ENCODE measurements at places on chromosomes 6 and 20.
A peak's percentile ranks its signal among the peaks of the same experiment; 100 is the strongest.

DNA sequence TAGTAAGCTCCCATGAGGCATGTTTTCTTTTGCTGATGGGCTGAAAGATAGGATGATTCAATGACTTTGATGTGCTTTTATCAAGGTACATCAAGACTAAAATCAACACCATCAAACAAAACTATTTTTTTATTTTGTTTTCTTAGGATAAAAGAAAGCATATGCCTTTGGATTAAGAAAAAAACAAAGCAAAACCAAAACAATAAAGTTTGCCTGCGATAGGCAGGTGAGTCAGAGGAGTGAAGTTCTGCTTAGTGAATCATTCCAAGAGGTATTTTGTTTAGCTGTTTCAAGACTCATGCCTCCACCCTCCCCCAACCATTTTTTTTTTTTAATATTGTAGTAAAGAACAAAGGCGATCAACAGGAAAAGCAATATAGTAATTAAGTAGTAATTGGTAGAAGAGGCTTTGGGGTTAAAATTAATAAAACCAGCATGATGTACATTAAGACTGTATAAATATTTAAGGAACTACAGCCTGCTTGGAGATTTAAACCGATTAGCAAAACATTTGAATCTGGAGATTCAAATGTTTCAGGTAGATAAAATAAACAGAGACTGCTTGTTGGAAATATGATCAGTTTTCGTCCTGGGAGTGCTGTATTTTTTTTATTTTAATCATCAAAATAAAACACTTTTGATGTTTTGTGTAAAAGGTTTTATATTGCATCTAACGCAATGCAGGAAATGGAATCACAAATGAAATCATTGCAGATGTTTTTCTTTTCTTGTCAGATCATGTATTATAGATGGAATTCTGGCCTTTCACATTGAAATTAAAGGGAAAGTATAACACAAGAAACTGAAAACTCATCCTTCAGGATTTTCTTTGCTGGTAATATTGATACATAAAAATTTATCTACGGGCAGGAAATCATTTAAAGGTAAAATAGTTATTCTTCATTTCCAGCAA lies 482.3 kb upstream of the MANEA start:
- DNase-seq, result no peak

DNA sequence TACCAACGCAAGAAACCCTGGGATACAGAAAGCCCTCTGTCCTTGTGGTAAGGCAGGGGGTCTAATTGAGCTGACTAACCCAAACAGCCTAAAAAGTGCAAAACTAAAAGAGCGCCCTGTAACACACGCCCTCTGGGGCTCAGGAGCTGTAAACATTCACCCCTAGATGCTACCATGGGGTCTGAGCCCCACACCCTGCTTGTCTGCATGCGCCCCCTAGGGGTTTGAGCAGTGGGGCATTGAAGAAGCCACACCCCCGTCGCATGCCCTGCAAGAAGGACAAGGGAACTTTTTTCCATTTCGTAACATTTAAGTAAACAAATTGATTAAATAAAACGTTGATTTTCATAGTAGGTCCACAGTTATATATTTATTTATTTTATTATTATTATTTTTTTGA lies 616.9 kb upstream of the MAN1A1 start:
- peak; percentile 25 for DNase-seq

DNA sequence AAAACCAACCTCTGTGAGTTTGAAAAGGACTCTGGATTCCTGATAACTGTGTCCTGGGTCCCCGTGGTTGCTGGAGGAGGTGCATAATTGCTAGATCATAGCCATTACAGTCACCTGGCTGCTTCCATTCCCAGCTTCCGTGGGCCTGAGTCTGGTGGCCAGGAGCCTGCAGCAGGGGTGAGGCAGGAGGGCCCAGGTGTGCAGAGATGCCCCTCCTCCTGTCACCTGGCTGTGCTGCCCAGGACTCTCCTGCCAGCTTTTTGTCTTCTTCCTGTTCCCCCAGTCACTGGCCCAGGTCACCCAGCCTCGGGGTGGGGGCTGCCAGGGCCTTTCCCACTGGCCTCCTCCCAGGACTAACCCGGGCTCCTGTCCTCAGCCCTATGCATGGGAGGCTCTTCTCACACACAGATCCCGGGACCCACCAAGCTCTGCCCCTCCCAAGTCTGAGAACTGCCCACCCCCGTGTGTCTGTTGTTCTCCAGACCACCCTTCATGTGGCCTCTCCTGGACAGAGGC lies 30.0 kb downstream of the RAET1L start:
- DNase-seq, result no peak

DNA sequence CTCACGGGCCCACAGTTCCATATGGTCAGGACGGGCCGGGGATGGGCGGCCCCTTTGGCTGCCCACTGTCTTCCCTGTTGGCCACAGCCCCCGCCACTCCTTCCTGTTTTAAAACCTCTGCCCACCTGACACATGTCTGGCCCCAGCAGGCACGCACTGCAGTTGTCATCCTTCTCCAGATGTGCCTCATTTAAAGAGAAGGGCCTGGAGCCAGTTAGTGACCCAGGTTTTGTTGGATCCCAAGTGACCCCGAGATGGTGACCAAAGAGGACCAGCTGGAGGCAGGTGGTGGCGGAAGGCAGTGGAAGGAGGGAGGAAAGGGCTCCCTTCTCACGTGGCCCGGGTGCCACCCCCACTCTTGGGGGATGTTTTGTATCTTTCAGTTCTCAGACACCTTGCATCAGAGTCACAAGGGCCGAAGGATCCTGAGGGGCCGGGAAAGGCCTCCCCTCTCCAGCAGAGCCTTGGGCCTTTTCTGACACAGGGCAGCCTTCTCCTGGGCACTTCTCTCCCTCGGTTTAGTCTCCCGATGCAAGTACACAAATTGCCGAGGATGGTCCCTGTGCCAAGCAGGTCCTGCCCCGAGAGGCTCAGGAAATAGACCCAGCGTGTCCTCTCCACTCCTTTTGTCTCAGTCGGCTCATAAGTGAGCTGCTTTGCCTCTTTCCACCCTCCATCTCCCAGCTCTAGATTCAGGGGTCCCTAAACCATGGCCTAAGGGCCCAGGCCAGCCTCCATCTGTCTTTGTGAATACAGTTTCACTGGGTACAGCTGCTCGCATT lies 117.6 kb downstream of the SULF2 start:
- no peak for DNase-seq

DNA sequence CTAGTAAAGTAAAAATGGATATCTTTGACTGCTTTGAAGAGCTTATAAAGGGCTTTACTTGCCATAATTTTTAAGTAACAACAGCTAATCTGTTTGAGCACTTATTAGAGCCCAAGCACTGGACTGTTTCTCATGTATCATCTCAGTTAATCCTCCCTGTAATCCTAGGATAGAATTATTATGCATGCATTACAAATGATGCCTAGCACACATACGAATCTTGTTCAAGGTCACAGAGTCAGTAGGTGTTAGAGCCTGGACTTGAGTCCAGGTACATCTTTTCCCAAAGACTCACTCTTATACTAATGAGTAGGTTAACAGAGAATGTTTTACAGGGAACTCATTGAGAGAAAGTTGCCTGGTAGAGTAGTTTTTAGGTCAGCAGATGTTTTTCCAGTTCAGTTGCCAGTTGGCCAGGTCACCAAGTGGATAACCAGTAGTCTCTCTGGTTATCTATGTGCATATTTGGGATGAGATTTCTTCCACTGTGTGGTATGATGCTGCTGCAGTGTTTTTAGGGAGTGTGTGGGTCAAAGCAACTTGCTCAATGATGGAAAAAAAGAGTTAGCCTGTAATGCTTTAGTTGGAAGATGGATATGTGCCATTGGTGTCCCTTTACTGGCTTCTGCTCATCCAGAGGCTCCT lies 32.3 kb upstream of the LAMA4 start:
- no peak for DNase-seq

- DNase-seq, result no peak
Observed at GRCh38 chr6:167653561-167653960, 173.2 kb upstream of the AFDN start.

- DNase-seq, result no peak
Observed at GRCh38 chr20:8581446-8582183, 449.5 kb downstream of the PLCB1 start.

DNA sequence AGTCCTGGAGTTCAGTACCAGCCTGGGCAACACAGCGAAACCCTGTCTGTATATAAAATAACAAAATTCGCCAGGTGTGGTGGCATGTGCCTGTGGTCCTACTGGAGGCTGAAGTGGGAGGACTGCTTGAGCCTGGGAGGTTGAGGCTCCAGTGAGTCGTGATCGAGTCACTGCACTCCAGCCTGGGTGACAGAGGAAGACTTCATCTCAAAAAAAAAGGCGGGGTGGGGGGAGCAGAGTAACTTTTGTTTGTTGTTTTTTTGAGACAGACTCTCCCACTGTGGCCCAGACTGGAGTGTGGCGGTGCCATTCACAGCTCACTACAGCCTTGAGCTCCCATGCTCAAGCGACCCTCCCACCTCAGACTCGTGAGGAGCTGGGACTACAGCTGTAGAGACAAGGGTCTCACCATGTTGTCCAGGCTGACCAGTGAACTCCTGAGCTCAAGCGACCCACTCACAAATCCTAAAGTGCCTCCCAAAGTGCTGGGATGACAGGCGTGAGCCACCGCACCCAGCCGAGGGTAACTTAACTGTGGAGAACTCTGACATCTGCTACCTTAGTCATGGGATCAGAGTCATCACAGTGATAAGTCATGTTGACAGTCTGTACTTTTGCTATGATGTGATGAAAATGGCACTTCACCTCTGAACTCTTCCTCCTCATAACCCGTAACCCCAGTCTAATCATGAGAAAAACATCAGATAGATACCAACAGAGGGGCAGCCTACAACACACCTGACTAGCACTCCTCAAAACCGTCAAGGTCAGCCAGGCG lies 16.5 kb downstream of the PEDS1 start:
- peak; percentile 29 for DNase-seq

DNA sequence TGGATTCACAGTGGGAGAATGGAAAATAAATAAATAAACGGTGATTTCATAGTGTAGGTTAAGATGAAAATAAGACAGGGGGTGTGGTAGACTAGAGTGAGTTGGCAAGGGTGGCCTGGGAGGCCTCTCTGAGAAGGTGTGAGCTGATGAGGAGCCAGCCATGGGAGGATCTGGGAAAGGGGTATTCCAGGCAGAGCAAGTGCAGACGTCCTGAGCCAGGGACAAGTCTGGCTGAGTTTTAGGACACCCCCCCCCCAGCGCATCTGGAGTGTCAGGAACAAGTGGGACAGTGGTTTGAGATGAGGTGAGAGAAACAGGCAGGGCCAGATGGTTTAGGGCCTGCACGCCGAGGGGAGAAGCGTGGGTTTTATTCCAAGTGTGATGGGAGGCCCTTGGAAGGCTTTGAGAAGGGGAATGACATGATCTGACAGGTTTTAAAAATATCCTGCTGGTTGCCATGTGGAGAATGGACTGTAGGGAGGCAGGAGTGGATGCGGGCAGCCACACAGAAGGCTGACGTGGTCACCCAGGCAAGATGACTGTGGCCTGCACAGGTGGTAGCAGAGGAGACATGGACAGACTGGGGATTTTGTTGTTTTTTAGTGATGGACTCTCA lies 21.1 kb upstream of the CCM2L start:
- DNase-seq, result no peak

DNA sequence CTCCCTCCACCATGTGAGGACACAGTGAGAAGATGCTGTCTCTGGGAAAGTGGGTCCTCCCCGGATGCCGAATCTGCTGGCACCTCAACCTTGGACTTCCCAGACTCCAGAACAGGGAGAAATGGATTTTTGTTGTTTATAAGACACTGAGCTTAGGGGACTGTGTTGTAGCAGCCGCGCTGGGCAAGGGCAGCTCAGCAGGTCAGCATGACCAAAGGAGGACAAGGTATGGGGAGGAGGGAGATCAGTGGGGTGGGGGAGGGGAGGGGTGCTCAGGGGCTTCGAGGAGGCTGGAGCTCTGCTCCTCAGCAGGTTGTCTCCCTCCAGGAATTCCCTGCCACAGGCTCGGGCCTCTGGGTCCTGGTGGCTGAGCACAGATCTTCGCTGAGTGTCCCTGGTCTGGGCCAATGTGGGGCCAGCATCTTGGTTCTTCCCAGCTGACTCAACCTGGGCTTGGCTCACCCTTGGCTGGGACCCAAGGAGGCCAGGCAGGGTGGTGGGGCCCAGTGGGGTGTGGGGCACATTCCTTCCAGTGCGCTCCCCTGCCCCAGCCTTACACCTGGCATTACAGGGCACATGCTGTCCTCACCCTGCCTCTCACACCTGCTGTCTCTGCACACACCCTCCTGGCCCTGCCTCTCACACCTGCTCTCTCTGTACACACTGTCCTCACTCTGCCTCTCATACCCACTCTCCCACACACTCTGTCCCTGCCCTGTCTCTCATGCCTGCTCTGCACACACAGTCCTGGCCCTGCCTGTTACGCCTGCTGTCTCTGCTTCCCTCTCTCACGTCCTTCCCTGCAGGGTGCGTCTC lies 107.3 kb downstream of the SYCP2 start:
- no peak for DNase-seq
